ENCODE measurements at places on chromosomes 16 and 17. TPM values are rescaled to one million over a fixed set of nuclear protein-coding genes. Genes with fewer than 3 reads are reported as not detected.

GRCh38 chr17:71337938-71338337 is 782.9 kb upstream of the SOX9 start:
- no peak for DNase-seq

DNA sequence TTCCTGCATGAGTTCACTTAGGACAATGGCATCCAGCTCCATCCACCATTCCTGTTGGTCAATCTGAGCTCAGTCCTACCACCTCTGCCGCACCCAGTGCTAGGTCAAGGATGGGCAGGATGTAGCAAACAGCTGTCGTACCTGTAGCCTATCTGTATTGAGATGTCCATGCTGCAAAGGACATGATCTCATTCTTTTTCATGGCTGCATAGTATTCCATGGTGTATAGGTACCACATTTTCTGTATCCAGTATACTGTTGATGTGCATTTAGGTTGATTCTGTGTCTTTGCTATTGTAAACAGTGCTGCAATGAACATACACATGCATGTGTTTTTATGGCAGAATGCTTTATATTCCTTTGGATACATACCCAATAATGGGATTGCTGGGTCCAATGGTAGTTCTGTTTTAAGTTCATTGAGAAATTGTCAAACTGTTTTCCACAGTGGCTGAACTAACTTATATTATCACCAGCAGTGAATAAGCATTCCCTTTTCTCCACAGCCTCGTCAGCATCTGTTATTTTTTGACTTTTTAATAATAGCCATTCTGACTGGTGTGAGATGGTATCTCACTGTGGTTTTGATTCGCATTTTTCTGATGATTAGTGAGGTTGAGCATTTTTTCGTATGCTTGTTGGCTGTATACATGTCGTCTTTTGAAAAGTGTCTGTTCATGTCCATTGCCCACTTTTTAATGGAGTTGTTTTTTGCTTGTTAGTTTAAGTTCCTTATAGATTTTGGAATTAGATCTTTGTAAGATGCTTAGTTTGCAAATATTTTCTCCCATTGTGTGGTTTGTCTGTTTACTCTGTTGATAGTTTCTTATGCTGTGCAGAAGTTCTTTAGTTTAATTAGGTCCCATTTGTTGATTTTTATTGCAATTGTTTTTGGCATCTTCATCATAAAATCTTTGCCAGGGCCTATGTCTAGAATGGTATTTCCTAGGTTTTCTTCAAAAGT is 7.2 kb upstream of the MRTFB start:
- no peak for DNase-seq

DNA sequence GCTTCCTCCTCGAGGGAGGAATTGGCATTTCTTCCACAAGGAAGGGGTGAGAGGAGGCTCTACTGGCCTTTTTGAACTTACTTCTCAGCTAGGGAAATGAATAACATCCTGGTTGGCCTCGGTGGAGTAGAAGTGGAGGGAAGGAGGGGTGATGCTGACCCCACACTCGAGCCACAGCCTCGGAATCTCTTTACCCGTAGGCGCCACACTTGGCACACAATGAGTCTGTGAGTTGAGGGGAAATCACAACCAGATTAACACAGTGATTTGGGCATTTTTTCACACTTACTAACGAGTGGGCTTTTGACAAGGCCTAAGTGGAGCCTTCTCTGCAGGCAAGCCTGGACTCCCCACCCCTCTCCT is 47.3 kb upstream of the TBX2 start:
- DNase-seq, result peak; percentile 71

DNA sequence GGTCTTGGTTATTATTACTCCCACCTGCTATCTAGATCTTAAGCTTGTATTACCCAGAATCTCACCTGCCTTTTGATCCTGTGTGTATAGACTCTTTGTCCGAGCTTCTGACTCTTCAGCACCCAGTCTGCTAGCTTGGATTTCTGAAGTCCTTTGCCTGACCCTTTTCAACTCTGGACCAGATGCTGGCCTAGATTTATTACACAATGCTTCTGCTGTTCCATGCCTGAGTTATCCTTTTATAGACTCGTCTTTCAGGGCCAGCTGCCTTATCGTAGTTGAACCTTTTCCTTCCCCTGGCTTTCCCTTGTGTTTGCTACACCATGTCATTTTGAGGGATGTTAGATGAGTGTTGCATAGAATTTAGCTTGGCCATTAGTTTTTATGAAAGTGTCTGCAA is 32.6 kb downstream of the RHOT1 start:
- no peak for DNase-seq

- DNase-seq, result peak; percentile 52
Observed at GRCh38 chr17:19646788-19647696, 1.5 kb upstream of the ALDH3A2 start.

DNA sequence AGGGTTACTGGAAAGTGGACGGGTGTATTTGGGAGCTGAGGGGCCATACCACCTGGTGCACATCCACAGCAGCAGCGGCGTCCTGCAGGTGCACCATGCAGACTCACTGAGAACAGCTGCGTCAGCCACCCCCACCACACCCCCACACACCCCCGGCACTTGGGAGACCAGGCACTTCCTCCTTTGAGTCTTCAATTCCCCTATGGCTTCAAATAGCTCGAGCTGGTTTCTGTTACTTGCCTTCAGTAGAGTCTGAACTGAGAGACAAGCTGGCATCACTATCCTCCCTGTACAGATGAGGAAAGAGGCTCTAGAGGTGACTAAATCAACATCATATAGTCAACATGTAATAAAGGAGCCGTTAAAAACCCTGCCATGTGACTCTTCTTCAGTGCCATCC is 15.4 kb downstream of the CUEDC1 start:
- no peak for DNase-seq

DNA sequence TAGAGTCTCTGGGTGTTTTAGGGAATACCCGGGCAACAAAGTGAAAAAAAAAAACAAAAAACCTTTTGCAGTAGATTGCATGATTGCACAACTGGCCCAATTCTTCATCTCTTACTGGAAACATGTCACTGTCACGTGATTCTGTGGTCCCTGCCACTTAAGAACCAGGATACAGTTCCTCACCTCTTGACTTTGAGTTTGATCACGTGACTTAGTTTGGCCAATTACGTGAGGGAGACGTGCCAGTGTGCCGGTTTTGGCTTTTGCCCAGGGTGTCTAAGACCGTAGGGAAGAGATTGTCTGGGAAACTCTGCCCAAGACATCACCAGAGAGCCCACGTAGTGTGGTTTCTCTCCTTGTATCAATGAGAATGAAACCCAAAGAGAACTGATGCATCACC is 88.7 kb downstream of the GRIN2A start:
- no peak for DNase-seq

GRCh38 chr16:86101137-86101896 is 202.4 kb downstream of the IRF8 start:
- DNase-seq, result no peak

- peak; percentile 60 for DNase-seq
Observed at GRCh38 chr17:49223517-49224197, 6.9 kb downstream of the PHOSPHO1 start.

AGRP gene
- not detected for total RNA-seq

SLC38A8 gene
- total RNA-seq, result not detected

TMEM100 gene
- 8.0 TPM for total RNA-seq

CFAP97D1 gene
- not detected for total RNA-seq

KRTAP4-5 gene
- not detected for total RNA-seq

ACAP1 gene
- not detected for total RNA-seq

MT1F gene
- total RNA-seq, result 0.34 TPM

KRTAP1-1 gene
- not detected for total RNA-seq

KRT20 gene
- not detected for total RNA-seq

Measured in dermis blood vessel endothelial cell (primary cell).